ENCODE measurements at places on chromosomes 4 and X. TPM values are rescaled to one million over a fixed set of nuclear protein-coding genes. Genes with fewer than 3 reads are reported as not detected.

Gene TMEM131L
- 36.1 TPM for total RNA-seq

- DNase-seq = no peak
Measured at GRCh38 chrX:10030570-10030969, 63.4 kb downstream of the CLDN34 start.

DNA sequence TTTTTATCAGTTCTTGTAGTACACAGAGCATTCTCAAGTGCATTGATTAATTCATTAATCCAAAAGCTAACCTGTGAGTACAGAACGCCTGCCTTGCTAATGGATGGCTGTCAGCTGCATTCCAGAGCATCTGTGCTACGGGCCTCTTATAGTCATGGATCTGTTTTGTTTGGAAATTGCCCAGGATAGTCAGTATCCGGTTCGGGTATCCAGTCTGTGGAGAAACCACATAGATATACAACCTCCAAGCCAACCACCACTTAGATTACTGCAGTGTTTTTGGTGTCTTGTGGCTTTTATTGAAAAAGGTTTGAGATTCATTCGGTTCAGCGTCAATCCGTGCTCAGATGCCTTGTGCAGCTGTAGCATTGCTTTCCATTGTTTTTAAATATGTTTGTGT is 4.0 kb downstream of the LAP3 start:
- DNase-seq = no peak

DNA sequence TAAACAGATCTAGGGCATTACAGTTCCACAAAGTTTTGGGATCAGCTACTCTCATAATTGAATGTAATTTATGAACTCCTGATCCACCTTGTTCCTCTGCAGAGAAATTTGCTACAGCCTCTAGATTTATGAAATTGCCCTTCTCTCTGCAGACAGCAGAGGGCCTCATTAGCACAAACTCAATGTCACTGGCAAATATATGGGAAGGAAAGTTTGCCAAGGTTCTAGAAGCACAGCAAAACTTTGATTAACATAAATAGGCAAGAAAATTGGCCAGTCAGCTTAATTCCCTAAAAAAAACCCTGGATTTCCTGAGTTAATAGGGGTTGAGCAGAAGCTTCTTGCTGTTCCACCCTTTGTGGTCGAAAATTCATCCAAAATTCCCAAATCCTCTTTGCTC is 31.5 kb downstream of the PRPS1 start:
- DNase-seq = no peak

DNA sequence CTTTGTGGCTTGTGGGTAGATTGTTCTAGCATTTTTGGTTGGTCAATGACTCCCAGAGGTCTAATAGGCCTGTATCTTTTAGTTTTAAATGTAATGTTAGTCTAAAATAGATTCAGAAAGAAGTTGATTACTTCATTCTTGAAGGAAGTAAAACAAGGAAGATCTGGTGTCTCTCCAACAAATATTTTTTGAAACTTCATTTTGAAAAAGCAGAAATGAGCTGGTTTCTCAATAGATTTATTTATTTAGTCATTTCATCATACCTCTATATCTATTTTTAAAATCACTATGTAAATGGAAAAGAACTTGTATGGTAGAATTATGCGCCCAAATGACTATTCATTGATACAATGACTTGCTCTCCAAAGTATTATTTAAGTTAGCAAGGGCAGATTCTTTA is 7.2 kb downstream of the HTR2C start:
- no peak for DNase-seq

Gene SSX4B
- not detected for total RNA-seq

Data from neural crest cell (in vitro differentiated cells).